Tibial nerve (tissue), 4 donors: ENCODE measurements at places on chromosomes 1 and 21.

DNA sequence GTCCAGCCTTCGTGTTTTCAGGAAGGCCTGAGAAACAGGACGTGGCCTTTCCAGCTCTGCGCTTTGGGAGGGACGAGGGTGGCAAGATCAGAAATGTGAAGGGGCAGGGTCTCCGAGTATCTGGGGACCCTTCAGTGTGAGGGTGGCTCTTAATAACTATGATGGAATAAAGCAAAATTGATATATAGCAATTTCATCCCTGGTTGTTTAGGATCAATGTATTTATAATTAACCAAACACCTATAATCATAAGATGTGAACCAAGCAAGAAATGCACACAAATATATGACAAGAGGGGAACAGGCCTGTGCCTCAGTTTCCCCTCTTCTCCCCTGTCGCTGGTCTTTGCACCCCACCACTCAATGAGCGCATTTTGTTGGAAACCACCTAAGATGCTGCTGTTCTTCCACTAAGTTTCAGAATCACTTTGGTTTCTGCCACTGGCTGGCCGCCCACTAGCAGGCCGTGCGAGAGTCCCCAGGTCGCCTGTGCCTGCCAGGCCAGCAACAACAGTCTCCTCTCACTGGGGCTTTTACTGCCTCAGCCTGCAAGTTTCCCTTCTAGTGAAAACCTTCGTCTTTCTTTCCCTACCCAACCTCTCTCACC, 36.6 kb downstream of the UBASH3A start:
- no peaks in the 10 kb centered on the region for H3K36me3 ChIP-seq
- H3K4me1 ChIP-seq = no peaks in the 10 kb centered on the region
- no peak overlapping the region for H3K4me3 ChIP-seq
- no peaks in the 10 kb centered on the region for H3K27me3 ChIP-seq
- no peak for DNase-seq
- H3K27ac ChIP-seq = no peak overlapping the region

DNA sequence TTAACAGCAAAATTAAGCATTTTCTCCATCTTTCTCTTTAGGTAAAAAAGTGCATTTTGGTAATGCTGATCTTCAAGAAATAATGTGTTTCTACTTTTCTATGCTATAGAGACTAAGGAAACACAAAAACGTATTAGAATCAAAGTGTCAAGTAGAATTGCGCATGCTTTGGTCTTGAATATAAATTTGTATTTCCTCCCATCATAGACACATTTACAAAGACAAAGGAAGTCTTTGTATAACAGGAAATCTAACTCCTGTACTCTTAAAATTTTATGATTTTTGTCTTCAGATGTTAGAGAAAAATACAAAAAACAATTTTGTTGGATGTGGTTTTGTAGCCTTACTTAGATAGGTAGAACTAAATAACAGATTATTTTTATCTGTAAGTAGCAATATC, 1299.4 kb downstream of the NCAM2 start:
- no peak for DNase-seq
- no peaks in the 10 kb centered on the region for H3K27me3 ChIP-seq

DNA sequence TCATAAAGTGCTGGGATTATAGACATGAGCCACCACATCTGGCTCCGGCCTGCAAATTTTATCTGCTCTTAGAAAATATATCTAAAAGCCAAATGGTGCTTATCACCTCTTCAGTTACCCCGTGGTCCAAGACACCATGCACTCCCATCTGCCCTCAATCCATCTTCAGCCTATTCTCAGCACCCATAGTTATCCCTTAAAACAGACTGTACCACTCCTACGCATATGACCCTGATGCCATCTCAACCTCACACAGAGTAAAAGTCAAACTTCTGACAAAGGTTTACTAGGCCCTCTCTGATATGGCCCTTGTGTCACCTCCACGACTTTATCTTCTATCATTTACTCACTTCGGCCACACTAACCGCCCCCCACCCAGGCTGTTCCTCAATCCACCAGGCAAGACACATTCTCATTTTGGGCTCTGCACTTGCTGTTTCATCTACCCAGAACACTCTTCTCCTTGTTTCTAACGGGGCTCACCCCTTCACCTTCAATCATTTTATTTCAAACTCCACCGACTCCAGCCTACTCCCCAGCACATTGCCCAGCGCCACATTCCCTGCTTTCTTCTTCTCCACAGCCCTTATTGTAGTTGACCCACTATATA, 33.0 kb downstream of the USP48 start:
- peaks cover 85% of the 10 kb centered on the region for H3K36me3 ChIP-seq
- H3K4me1 ChIP-seq = no peaks in the 10 kb centered on the region
- DNase-seq = no peak
- no peak overlapping the region for H3K27ac ChIP-seq
- no peaks in the 10 kb centered on the region for H3K27me3 ChIP-seq
- no peak overlapping the region for H3K4me3 ChIP-seq

DNA sequence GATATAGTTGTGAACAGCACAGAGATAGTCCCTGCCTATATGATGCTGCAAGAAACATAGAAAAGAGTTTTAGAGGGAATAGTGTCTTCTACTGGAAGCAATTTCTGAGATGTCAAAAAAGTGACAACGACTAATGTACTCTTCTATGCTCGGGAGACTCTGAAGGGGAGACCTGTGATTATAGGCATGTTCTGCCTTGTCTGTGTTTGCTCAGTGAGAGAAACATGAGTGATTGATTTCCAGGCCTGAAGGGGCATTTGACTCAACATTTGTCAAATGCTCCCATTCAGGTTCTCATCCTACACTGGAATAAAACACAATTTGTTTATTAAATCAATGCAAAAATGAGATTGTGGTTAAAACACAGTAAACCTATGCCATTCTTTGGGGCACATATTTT, 131.8 kb downstream of the CTH start:
- no peaks in the 10 kb centered on the region for H3K4me1 ChIP-seq
- H3K27ac ChIP-seq = no peak overlapping the region
- no peaks in the 10 kb centered on the region for H3K27me3 ChIP-seq

DNA sequence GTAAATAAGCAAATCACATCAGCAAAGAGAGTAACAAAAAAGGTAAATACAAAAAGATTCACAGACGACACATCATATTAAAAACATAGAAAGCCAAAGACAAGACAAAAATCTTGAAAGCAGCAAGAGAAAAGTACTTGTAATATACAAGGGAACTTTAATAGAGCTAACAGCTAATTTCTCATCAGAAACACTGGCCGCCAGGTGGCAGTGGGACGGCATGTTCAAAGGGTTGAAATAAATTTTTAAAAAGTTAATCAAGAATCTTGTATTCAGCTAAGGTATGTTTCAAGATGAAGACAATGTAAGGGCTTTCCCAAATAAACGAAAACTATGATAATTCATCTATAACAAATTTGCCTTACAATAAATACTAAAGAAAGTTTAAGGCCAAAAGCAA, 358.1 kb downstream of the LRRIQ3 start:
- H3K27ac ChIP-seq = no peak overlapping the region
- no peak for DNase-seq
- H3K36me3 ChIP-seq = no peaks in the 10 kb centered on the region
- H3K27me3 ChIP-seq = no peaks in the 10 kb centered on the region
- H3K4me1 ChIP-seq = no peaks in the 10 kb centered on the region
- no peak overlapping the region for H3K4me3 ChIP-seq

DNA sequence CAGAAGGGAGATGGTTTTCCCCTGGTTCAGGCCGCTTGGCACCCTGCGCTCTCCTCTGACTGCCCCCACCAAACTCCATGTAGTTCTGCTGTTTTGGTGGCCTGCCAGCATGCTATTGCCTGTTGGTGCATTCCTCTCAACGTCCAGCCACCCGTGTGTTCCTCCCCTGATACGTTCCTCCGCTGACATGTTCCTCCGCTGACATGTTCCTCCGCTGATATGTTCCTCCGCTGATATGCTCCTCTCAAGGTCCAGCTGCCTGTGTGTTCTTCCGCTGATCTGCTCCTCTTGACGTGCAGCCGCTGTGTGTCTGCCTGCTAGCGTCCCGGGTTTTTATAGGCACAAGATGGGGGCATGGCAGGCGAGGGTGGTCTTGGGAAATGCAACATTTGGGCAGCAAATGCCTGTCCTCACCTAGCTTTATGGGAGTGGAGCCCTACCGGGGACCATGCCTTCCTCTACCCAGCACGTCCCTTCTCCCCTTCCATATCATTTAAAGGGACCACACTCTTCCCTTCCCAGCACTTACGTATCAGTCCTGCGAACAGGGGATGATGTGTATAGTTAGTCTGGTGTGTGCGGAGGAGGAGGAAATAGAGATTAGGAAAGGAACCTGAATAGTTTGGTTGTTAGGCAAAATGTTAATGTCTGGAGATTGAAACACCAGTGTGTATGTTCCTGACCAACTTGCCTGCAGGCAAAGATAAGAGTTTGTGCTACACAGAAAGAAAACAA, 40.6 kb upstream of the PLA2G5 start:
- no peaks in the 10 kb centered on the region for H3K27me3 ChIP-seq
- no peak overlapping the region for H3K27ac ChIP-seq
- H3K4me3 ChIP-seq = no peak overlapping the region
- DNase-seq = no peak
- H3K4me1 ChIP-seq = no peaks in the 10 kb centered on the region
- no peaks in the 10 kb centered on the region for H3K36me3 ChIP-seq

DNA sequence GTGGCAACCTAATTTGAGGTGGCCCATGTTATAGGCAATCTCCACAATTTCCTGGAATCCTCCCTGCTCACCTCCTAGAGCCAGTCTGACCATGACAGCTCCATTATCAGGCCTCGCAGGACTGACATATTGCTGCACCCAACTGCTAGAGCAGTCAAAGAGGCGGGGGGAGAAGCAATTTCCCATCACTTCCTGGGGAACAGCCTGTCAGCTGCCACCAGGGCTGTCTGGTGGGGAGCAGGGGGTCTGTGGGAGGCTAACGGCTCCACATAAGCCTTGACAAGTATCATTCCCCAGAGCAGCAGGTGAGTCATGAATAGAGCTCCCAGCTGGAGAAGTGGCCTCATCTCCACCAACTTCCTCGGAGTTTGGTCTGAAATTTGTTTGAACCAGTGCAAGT, 322.9 kb downstream of the MATN1 start:
- H3K4me1 ChIP-seq = no peaks in the 10 kb centered on the region
- H3K27ac ChIP-seq = no peak overlapping the region
- H3K36me3 ChIP-seq = no peaks in the 10 kb centered on the region
- H3K27me3 ChIP-seq = no peaks in the 10 kb centered on the region
- no peak overlapping the region for H3K4me3 ChIP-seq

- DNase-seq = no peak
- H3K36me3 ChIP-seq = no peaks in the 10 kb centered on the region
- H3K4me3 ChIP-seq = no peak overlapping the region
Observed at GRCh38 chr1:207020709-207021107, 11.8 kb downstream of the C1orf116 start.

- H3K36me3 ChIP-seq = no peaks in the 10 kb centered on the region
- H3K4me3 ChIP-seq = no peak overlapping the region
- DNase-seq = no peak
- H3K27ac ChIP-seq = peak overlapping the region; percentile 45
- H3K4me1 ChIP-seq = no peaks in the 10 kb centered on the region
Observed at GRCh38 chr1:94688646-94689045, 131.5 kb upstream of the SLC44A3 start.

DNA sequence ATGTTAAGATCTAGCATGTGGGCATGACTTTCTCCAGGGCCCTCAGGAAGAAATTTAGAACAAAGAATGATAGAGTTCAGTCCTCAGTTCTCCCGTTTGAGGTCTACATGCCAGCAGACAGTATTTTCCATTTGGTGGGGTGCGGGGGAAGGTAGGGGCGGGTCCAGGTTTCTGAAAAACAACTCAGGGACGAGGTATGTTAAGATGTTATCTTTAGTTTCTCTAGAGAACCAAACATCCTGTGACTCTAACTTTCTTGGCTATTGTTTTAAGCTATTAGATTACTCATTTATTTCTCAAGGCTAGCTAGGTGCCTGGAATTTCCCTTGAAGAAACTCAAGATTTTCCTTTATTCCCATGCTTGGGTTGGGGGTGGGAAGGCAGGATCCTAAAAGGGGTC, 42.3 kb upstream of the SYT14 start:
- DNase-seq = no peak
- no peak overlapping the region for H3K27ac ChIP-seq
- no peak overlapping the region for H3K4me3 ChIP-seq
- H3K4me1 ChIP-seq = no peaks in the 10 kb centered on the region
- no peaks in the 10 kb centered on the region for H3K27me3 ChIP-seq
- H3K36me3 ChIP-seq = no peaks in the 10 kb centered on the region

DNA sequence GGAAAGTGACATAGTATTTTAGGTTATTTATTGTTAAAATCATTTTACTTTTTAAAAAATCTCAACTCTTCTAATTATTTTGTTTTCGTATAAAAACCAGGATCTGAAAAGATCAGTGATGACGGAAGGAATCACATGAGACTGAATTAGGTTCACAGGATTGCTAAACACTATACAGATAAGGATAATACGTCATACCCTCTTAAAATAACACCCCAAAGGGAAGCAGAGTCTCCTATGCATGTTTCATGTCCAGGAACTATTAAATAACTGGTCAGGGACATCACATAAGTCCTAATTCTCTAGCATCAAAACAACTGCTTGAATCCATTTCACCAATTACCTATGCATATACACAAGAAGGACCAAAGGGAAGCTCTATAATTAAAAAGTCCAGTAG, 84.9 kb downstream of the FOXJ3 start:
- no peak overlapping the region for H3K27ac ChIP-seq
- no peaks in the 10 kb centered on the region for H3K27me3 ChIP-seq
- no peaks in the 10 kb centered on the region for H3K36me3 ChIP-seq

GRCh38 chr1:41277371-41277975, 35.4 kb upstream of the SCMH1 start:
- H3K36me3 ChIP-seq = no peaks in the 10 kb centered on the region
- H3K4me3 ChIP-seq = no peak overlapping the region
- H3K27ac ChIP-seq = no peak overlapping the region

DNA sequence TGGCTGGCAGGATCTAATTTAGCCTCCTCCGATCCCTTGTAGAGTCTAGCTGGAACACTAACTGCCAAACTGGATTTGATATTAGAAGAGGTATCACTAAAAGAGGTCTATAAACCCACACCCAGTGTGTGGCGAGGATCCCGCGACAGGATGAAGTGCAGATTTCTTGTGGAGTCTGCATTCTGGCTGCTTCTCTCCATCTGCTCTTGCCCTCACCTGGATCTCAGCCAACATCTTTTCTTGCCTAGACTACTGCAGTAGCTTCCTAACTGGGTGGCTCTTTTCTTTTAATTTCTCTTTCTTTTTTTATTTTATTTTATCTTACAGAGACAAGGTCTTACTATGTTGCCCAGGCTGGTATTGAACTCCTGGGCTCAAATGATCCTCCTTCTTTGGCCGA, 48.9 kb upstream of the CAPZB start:
- no peaks in the 10 kb centered on the region for H3K36me3 ChIP-seq
- no peak for DNase-seq
- no peaks in the 10 kb centered on the region for H3K4me1 ChIP-seq
- no peaks in the 10 kb centered on the region for H3K27me3 ChIP-seq

GRCh38 chr1:221308534-221309511, 429.6 kb downstream of the HLX start:
- H3K4me3 ChIP-seq = no peak overlapping the region
- no peaks in the 10 kb centered on the region for H3K36me3 ChIP-seq
- no peaks in the 10 kb centered on the region for H3K27me3 ChIP-seq
- DNase-seq = no peak

- no peaks in the 10 kb centered on the region for H3K27me3 ChIP-seq
- H3K4me1 ChIP-seq = no peaks in the 10 kb centered on the region
- DNase-seq = peak; percentile 96
- H3K36me3 ChIP-seq = peaks cover 4% of the 10 kb centered on the region
Observed at GRCh38 chr1:29202584-29203340, 21.1 kb upstream of the SRSF4 start.
